Stimulated activated CD4-positive, alpha-beta T cell treated with anti-CD3 and anti-CD28 coated beads, Interleukin-12 subunit alpha, Interleukin-12 subunit beta, amount 100 ng/mL, for 24 hours (primary cell): ENCODE measurements at places on chromosomes 12 and 14.

DNA sequence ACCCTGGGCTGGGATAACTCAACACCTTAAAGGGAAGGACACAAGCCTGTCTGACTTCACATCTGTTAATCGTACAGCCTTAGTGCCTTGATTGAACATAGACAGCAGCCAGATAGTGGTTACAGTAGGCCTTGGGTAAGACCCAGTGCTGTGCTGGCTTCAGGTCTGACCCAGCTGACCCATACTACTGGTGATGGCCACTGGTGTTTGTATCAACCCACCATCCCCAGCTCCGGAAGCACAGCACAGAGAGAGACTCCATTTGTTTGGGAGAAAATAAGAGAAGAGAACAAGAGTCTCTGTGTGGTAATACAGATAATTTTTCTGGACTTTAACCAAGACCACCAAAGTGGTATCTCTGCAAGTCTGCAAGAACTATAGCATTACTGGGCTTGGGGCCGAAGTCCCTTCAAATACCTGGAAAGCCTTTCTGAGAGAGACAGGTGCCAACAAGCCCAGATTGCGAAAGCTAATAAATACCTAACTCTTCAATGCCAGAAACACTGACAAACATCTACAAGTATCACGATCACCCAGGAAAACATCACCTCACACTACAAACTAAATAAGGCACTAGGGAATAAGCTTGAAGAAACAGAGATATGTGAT, 330.1 kb upstream of the GARIN2 start:
- no peak for DNase-seq

DNA sequence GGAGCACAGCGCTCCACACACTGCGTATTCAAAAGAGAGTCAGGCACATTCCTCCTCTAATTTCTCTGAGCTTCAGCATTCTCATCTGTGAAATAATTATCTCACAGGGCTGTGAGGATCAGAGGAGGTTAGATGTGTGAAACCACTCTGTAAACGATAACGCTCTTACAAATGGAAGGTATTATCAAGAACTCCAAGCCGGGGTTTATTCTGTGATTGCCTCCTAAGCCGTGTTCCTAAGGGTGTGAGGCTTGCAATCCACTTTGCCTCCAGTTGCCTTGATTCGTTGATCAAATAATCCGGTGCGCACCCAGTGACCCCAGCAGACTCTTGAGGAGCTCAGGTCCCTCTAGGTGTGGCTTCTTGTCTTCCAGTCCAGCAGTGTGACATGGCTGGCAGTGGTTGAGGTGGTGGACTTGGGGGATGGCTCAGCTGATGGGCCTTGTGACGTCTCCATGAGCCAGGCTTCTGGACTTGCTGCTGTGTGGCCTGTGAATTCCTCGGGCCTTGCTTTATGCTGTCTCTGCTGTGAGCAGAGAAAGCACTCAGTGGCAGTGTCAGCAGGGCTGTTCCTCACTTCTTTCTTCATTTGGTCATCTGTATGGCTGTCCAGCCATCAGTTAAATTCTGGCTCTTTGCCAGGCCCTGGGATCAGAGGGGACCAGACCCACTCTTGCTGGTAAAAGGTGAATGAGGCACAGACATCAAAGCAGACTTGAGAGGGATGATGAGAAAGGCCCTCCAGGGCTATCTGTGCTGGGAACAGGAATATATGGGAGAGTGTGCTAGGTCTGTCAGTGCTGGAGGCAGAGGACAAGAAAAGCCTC, 71.0 kb downstream of the SLC25A47 start:
- DNase-seq, result no peak

DNA sequence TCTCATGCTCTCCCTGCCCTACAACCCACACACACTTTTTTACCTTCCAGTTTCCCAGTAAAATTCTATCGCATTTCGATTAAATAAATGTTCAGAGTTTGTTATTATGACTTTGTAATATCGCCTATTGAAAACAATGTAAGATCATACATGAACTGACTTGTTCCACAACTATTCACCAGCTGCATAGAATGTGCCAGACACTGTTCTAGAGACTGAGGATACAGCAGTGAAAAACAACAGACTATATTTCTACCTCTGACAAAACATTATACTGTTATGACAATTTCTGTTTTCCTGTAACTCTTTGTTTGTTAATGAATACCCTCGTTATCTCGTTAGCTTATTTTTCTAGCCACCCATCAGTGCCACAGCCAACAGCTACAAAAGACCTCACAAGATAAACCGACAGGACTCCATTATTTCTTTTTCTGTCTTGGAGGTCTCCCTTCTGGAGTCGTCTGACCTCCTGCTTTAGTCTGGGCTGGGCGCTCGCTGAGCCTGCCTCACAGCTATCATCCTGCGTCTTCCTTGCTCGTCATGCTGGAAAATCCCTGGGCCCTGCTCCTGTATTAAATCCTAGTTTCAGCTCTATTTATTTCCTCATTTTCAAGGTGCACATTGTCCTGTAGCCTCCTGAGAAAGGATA, 498.9 kb downstream of the DIO2 start:
- no peak for DNase-seq

DNA sequence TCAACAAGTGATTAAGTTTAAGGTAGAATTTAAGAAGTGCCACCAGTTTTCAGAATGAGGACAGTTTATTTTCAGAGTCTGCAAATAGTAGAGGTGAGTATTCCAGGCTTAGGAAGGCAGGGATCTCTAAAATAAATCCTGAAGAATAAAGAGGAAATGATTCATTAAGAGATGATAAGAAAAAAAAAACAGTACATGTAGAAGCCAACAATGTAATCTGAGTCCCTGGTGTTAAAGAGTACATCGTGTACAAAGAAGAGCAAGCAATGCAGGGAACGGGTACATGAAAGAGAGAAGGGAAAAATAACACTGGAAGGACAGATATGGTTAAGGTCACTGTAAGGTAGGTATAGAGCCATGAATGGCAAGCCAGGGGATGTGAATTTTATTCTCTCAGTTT, 95.2 kb upstream of the FOXG1 start:
- no peak for DNase-seq

DNA sequence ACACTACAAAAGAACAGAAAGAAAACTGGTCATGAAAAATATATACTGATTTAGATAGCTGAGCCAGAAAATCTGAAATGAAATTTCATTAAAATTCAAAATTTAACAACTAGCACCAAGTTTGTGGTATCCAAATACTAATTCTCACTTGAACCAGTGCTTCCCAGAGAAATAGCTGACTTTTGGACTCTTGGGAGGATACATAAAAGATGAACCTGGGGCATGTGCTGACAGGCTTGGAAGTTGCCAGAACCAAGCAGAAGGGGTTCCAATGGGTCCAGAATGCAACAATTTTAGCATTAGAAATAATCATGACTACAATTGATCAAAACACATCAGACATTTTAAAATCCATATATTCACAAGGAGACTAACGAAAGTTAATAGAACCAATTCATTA, 175.0 kb downstream of the MDGA2 start:
- no peak for DNase-seq

DNA sequence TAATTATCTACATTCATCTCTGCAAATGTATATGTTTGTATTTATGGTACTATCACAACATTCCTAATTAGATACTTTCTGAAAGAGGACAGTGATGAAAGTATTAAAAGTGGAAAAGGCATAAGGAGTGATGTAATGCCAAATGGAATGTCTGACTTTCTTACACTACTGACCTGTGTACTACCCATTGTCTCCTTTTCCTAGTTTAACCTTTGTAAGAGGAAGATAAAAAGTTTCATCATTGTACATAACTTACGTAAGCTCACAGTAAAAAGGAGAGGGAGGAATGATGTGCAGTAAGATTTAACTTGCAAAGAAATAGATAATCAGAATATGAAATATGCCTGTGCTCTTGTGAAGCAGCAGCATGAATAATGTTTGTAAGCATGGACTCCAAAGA, 55.9 kb downstream of the SOX5 start:
- no peak for DNase-seq
